Activated CD8-positive, alpha-beta T cell treated with anti-CD3 and anti-CD28 coated beads for 36 hours (primary cell): ENCODE measurements at places on chromosomes 2 and 18. TPM values are rescaled to one million over a fixed set of nuclear protein-coding genes. Genes with fewer than 3 reads are reported as not detected.

CNTNAP5 gene
- total RNA-seq, result not detected

ERMN gene
- 0.87 TPM for total RNA-seq

OR6B2 gene
- total RNA-seq, result not detected

IKZF2 gene
- total RNA-seq, result 28.7 TPM

TOGARAM2 gene
- 2.7 TPM for total RNA-seq

FAHD2B gene
- 31.9 TPM for total RNA-seq

CTNNA2 gene
- total RNA-seq, result not detected

GULP1 gene
- not detected for total RNA-seq

HOXD13 gene
- not detected for total RNA-seq

AQP4 gene
- total RNA-seq, result not detected

RAB6C gene
- not detected for total RNA-seq

MROH2A gene
- not detected for total RNA-seq

DNA sequence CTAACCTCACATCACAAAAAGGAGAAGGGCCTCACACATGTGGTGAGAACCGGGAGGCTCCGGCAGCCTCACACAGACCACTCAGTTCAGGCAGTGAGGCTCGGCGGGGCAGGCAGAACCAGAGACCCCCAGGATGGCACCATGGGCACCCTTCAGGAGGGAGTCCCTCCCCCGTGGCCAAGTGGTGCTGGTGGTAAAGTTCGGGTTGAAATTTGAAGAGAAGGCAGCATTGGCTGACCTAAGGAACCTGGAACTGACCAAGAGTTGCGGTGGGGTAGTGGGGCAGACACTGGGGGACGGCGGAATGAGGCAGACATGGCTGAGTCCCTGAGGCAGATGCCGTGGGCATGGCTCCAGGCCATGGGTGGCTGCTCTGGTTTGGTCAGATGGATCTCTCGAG is 239.3 kb upstream of the MYT1L start:
- no peak for DNase-seq

DNA sequence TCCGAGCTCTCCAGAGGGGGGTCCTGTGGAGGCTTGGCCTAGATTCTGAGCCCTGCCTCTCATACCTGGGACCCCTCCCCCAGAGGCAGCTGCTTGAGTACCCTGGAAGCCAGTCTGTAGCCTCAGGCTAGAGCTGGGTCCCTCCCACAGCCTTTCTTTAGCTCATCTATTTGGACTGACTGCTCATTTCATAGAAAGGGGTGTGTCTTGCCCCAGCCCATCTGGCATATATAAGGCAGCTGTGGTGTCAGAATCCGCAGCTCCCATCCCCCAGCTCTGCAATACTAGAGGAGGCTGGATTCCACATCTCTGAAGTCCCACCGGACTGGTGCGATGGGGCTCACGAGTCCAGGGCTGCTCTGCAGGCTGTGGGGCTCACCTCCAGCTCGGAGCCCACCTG is 26.1 kb downstream of the MPHOSPH10 start:
- no peak for DNase-seq

DNA sequence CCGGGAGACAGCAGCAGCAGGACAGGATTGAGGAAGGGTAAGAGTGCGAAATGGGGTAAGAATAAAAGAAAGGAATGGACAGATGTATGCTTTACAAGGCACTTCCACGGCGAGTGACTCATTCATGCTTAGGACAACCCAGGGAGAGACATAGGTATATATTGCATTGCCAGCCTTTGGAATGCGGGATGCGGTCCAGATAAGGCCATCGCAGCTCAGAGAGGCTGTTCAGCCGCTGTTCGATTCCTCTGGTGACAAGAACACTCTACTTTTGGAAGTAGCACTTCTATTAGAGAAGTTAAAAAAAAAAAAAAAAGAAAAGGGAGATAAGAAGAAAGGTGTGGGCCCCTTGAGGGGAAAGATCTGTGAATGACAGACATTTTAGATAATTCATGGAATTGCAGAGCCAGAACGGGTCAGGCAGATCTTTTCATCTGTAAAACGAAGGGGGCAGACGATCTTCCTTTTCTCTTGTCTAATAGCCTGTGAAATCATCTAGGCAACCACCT is 819 bp upstream of the NCOA1 start:
- DNase-seq, result peak; percentile 27

GRCh38 chr2:7432436-7432835 is 515.2 kb downstream of the RNF144A start:
- no peak for DNase-seq

GRCh38 chr2:10267551-10268465 is 34.9 kb upstream of the HPCAL1 start:
- no peak for DNase-seq

DNA sequence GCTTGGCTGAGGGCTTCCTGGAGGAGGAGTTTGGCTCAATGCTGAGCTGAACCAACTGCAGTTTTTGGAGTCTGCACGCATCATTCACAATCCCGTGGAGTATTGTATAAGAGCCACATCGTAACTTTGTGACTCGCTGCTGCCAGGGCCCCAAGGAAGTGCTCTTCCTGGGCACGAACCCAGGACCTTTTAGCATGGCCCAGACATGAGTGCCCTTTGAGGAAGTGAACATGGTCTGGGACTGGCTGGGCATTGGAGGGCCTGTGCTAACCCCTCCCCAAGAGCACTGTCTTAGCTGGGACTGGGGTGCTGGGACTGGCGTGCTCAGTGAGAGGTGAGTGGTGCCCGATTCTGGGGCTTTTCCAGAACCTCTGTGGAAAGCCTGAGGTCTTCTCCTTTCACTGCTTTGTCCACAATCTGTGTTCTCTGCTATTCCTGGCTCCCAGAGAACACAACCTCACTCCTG is 88.6 kb downstream of the LIPG start:
- no peak for DNase-seq

DNA sequence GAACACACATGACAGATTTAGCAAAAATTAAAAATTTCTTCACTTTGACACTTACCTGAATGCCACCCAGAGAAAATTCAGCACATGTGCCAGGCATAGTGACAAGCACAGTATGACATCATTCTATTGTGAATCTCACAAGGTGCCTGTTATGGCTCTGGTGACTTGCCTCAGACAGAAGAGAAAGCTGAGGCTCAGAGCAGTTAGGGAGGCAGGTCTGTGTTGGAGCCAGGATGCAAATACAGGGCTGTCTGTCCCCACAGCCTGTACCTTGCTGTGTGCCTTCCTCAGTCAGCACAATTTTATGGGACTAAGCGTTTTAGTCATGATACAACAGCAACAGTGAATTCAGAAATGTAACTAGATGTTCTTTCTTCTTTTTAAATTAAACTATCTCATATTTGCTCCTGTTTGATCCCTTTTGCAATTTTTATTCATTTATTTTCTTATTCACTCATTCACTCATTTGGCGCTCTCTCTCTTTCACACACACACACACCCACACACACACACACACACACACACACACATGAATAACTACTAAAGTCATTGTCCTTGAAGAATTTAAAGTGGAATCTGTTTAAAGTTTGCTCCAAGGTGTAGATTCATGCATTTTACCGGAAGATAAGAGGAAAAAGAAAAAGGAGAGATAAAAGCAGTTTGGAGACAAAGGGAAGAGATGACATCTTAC is 37.9 kb upstream of the CTAGE1 start:
- DNase-seq, result no peak

DNA sequence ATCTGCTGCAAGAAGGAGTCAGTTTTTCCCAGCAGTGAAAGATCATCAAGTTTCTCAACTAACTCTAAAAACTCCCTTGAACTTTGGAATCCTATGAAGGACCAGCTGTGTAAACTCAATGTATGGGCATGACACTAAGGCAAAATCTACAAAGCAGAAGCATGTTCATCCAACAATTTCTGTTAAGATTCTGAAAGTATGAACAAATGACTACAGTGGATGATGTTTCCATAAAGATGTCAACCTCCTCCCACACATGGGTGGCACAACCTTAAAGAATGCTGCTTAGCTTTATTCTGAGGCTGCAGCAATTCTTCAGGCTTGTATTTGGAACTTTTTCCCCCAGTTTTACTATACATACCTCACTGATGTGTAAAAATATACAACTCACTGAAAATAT is 47.2 kb downstream of the WDR33 start:
- no peak for DNase-seq

- peak; percentile 50 for DNase-seq
Observed at GRCh38 chr2:11738589-11739436, 7.6 kb upstream of the LPIN1 start.

DNA sequence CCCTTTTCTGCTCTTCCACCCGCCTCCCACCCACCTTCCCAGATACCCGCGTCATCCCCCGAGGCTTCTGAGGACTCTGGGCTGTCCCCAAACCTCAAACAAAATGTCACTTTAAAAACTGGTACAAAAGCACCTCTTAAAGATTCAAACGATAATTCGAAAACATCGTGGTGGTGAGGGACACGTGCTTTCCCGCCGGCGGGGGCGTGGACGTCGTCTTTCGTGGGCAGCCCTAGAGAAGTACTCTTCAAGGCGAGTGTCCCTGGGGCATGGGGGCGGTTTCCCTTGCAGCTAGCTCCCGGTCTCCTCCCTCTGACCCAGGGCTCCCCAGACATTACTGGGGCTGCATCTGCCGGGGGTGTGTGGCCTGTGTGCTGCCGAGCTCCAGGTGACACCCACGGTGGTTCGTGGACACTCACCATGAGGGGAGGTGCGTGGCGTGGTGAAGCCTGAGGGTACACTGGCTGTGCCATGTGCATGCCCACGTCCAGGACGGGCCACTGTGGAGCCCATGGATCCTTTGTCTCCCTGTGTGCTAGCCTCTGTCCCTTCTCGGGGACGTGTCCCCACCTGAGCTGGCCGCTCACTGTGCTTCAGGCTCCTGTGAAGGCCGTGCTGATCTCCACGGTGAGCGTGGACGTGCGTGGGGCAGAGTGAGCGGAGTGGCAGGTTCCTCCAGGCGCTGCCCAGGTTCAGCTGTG is 117.8 kb downstream of the NFATC1 start:
- no peak for DNase-seq

DNA sequence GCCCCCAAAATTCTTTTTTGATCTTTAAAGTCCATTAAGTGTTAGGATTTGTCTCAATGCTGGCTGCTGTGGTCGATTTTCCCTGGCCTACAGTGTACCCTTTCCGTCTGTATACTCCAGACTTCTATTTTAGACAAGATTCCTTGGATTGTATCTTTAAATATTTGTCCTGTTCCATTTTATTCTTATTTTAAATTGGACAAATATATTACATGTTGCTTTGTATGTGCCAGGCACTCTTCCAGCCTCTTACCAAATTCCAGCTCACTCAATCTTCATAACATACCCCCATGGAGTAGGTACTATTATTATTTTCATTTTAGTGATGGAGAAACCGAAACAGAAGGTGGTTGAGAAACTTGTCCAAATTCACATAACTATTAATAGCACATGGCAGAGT is 58.1 kb downstream of the VWA3B start:
- DNase-seq, result no peak

DNA sequence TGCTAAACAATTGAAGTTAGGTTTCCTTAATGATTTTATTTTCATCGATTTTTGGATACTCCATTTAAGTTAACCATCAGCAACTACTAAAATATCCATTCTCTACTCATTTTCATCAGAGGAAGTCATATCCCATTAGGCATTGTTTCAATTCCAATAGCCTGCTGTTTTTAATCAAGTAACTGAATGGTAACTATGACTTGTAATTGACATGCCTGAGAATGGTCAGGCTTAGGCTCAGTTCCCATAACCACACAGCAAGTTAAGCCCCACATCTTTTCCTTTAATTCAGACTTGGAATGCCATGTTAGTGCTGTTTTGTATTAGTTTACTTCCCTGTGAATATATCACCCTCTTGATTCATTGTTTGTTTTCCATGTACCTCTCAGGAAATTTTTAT is 398.8 kb downstream of the ARHGAP15 start:
- no peak for DNase-seq

DNA sequence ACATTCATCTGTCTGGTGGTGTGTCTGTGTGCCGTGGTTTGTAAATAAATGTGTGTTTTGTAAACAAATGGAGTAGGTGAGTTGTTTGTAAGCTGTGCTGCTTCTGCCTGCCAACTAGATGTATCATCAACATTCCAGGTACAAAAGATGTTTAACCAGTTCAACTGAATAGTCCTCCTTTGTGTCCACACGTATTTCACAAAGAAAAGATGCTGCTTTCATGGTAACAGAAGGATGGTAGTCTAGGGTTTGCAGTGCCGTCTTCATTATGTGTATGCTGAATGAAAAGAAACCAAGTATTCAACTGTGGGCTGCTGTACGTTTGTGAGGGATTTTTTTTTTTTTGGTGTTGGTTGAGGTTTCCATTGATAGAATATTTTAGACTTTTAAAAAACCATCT is 72.1 kb downstream of the CAMKMT start:
- no peak for DNase-seq

GRCh38 chr2:207046724-207047123 is 107.4 kb downstream of the CPO start:
- DNase-seq, result peak; percentile 33

- no peak for DNase-seq
Observed at GRCh38 chr2:225895126-225895525, 495.6 kb downstream of the NYAP2 start.

- DNase-seq, result no peak
Observed at GRCh38 chr18:8826971-8827370, 121.6 kb downstream of the MTCL1 start.

GRCh38 chr2:8431446-8432125 is 250.3 kb upstream of the ID2 start:
- no peak for DNase-seq

- DNase-seq, result peak; percentile 81
Observed at GRCh38 chr2:170816504-170817092, at the start of gene GAD1. TSS of gene GAD1 (plus strand) at chr2:170816887. CDS start at chr2:170818592, 1,705 bp downstream.

DNA sequence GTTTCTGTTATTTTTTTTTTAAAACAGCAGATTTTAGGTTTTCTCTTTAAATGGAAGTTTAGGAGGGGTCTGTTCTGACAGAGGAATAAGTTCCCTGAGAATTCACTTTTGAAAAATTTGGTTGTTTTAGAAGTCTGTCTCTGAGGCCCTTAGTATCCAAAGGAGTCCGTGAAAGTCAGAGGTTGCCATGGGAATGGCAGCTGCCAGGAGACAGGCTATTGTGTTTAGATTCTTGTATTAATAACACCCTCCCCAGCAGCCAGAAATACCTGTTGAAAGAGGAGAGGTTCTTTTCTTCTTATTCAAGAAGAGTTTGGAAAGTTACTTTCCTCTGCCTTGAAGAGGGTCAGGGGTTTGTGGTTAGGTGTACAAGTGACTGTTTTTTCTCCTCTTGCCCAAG is 29.5 kb downstream of the TNP1 start:
- DNase-seq, result no peak

- DNase-seq, result no peak
Observed at GRCh38 chr18:7770908-7771307, 203.8 kb downstream of the PTPRM start.
